ENCODE measurements at places on chromosomes 4 and X.
A peak's percentile ranks its signal among the peaks of the same experiment; 100 is the strongest.

DNA sequence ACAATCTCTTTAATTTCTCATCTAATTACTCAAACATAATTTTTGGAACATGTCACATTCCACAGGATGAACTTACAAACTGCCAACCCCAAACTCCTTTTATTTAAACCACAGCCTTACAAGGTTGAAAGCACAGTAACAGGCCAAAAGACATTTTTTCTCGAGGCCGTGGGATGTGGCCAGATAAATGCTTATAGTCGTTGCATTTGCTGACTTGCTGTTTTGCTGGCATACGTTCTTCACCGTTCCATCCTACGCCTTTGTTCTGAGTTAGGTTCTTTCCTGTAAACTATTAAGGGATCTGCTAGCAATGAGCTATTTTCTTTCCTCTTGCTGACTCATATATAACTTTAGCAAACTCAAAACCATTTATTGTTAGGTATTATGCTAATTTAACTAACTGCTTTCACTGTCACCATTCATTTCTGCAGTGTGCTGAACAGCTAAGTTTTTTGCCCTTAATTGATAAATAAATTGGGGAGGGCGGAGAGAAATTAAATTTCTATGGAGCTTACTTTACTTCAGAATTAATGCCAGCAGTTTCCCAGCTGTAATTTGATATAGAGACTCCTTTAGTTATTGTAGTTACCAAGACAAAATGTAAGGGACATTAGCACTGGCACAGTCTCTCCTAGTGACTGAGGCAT is 135.1 kb upstream of the PACRGL start:
- no peak for DNase-seq

- no peak for DNase-seq
Measured at GRCh38 chr4:8689741-8690140, 97.2 kb downstream of the CPZ start.

DNA sequence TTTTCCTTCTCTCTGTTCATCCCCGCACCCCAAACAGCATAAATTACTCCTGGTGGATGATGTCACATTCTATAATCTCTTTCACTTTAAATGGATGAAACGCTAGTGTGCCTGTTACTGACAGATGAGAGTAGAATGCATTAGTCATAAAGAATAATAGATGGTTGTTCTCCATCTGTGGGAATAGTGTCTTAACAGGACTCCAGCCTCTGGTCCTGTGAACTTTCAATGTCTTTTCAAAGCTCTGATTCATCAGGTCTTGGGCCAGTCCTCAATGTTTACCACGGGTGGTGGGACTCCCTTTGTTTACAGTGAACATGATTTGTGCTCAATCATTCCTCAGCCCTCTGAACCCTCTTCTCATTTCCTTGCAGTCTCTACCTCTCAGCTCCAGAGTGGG is 182.6 kb downstream of the GABRB1 start:
- DNase-seq = no peak

GRCh38 chr4:48518143-48518542 is 28.1 kb downstream of the ZAR1 start:
- DNase-seq = no peak

DNA sequence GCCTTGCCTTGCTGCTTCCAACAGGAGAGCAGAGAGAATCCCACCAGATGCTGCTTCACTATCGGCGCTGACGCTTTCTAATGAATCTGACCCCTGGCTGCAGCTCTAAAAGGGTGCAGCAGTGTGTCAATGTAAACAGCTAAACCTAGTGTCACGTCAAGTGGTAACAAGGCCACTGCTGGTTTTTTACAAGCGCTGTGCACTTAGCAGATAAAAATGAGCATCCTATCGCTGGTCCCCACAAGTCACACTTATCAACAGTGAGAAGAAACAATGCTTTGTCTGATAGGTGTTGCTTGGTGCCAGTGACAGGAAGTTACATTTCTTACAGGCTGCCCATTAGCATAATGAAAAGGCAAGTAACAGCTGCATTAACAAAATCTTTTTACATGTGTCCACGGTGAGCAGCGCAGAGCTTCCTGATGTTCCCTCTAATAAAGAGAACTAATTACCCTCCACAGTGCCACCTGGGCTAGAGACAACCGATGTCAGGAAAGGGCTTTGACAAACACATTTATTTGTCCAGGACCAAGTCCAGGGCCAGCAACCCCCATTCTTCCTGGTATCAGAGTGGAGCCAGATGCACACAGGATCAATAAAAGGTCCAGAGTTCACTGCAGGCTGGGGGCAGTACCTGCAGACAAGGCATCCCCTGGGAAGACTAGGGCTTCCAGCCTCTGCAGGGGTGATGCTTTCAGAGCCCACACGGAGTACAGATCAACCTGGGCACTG is 176.0 kb downstream of the MGST2 start:
- DNase-seq = peak; percentile 90

DNA sequence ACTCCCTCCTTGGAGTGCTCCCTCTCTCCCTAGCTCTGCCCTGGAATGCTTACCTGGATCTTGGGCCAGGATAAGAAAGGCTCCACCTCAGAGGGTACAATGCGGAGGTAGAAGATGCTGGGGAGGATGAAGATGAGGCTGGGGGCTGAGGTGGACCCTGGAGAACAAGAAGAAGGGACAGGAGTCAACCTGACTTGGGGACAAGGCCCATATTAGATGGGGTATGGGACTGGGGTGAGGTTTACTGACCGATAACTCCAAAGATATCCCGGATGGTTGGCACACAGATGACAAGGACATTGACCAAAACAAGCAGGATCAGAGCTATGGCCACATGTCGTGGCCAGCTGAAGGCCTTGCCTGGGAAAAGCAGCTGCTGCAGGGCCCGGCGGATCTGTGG is 10.6 kb downstream of the SLC38A5 start:
- DNase-seq = no peak

DNA sequence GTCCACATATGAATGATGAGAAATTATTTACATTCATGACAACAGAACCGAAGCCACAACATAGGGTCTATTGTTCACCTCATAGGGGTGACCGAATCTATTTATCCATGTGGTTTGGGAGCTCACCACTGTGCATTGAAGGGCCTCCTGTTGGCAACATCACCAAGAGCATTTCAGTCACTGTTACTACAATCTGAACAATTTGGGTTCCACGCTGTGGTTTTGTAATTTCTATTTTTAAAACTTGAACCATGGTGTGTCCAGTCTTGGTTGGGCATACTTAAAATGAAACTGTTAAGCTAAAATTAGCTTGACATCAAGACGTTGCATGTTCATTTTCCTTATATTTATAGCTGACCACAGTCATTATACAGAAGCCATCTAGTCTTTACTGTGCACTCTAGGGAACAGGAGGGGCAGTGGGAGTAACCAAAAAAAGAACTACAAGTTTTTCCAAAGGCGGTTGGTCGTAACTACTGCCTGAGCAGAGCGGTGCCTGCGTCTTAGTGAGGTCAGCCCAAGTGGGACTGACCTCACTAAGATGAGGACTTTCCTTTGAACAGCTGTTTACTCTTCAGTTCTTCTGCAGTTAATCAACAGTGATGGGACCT is 192.1 kb downstream of the SPRY1 start:
- peak; percentile 62 for DNase-seq

DNA sequence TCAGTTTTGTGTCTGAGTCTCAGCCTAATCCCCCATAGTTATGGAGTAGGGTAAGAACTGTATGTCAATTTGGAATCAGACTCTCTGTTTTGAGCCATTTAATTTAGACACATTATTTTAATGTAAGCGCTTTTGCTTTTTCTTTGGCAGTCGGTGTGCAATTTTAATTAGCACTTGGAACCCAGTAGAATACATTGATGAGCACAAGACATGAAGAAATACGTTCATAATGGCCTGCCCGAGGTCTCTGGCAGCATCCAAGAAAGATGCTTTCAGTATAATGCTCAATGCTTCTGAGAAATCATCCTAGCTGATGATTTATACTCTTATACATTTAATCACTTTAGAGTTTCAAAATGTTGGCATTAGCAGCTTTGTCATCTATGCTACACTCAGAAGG is 8.9 kb upstream of the TAPT1 start:
- no peak for DNase-seq

DNA sequence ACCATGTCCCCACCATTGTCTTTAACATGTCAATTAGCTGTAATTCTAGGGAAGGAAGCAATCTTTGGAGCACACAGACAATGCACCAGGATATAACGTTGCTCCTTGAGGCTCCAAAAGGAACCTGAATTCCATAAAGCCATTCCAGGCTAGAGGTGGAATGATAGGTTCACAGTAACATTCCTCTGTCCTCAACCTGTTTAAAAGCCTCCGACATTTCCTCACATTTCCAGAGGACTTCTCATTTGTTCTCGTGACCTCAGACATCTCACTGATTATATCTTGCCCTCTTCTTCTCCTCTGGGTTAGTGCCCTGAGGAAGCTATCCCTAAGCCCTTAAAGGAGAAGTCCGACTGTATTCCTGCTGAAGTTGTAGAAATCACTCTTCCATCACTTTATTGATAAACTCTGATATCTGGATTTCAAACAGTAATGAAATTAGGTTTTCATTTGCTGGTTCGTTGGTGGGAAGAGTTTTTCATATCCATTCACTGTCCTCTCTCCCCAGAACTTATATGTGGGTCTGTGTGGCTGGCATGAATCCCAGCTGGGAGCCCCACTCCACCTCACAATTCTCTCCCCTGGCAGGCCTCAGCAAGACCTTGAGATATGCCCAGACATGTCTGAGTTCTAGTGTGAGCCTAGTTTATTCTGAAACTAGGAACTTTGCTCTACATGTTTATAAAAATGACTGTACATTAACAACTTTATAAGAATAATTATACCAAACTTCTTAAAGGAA is 44.2 kb upstream of the PRSS12 start:
- no peak for DNase-seq

- DNase-seq = no peak
Measured at GRCh38 chr4:55543858-55544257, 2.9 kb downstream of the CLOCK start.

GRCh38 chr4:8877780-8878040 is 6.1 kb upstream of the HMX1 start:
- no peak for DNase-seq

DNA sequence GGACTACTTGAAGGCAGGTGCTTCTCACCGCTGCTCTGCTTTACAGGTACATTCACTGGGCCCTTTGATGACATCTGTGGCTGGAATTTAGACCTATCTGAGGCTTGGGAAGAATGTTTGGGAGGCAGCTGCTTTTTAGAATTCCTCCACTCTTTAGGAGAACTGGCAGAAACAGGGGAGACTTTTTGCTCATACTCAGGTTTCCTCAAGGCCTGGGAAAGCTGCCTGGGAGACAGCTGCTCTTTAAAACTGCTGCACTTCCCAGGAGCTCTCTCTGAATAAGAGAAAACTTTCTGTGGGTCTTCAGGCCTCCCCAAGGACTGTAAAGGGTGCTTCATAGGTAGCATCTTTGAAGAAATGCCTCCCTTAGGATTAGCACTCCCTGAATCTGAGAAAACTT is 14.3 kb downstream of the CT47C1 start:
- no peak for DNase-seq

DNA sequence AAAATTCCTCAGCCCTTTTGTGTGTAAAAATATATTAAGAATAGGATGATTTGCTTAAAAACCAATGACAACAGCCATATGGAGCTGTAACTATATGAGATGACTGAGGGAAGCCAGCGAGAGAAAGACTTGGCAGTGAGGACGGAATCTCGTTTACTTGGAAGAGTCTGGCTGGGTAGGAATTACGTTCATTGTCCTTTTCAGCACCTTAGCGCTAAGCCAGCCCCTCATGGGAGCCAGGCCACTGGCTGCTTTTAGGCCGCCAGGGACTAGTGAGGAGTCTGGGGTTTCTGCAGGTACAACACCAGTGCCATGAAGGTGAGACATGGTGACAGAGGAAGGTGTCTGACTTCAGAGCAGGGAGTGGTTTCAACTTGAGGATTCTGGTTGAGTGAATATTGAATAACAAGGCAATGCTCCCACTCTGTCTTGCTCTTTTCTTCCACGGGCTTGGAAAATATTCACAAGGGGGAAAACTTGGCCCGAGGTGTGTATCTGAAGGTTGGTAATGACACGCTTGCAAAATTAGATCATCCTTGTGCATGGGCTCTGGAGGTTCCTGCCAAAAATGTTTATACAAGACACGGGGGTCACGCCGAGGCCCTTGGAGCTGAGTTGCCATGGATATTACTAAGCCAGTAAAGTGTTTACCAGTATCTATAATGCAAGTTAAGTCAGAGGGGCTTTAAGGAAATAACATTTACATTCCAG is 17.4 kb downstream of the KLF3 start:
- DNase-seq = no peak

DNA sequence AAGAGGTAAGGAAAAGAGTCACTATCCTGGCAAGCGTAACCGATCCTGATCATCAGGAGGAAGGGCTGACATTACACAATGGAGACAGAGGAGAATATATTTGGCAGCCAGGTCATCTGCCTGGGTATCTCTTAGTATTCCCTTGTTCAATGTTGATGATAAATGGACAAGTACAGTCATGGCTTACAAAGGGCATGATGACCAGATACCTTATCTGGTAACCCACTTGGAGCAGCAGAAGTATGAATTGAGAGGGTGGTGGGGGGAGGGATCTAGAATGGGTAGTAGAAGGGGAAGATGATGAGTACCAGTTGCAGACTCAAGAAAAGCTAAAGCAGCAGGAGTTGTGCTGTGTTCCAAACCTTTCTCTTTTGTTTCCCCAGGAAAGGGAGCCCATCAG is 17.3 kb downstream of the F8 start:
- no peak for DNase-seq

DNA sequence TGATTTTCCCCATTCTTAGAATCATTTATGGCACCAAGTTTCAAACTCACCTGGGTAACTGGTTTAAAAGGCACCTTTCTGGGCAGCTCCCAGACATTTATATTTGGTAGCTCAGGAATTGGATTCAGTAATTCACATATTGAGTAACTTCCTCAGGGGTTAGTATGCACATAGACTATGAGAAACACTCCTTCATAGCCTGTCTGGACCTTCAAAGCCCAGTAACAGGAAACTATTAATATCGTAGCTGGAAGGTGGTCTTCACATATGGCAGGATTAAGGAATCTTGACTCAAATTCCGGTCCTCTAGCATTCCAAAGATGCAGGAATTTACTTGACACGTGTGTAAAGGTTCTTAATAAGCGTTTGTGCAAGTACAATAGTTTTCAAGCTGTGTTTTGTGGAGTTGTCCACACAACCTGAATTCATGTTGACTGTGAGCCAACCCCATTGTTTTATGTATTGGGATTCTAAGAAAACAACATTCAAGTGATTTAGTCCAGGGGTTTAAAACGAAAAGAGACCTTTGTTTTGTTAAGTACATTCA is 78.4 kb downstream of the PLS3 start:
- no peak for DNase-seq

DNA sequence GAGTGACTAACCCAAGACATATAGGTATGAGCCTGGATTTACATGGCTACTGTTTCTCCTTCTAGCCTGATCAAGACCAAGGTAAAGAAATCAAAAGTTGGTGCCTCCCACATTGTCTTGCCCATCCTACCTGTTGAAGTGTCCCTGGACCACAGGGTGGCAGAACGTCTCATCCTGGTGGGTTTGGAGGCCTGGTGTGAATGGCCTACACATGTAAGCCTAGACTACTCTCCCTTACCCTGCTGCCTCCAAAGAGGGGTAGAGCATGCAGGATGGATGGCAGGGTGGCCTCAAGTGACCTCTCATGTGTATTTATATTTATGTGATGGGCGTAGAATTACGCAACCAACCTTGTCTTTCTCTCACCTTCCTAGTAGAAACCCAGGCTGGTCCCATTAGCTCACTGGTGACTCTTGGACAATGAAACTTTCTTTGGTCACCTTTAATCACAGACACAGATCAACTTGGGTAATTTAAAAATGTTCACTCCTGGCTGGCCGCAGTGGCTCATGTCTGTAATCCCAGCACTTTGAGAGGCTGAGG is 73.3 kb upstream of the SOD3 start:
- DNase-seq = no peak

- DNase-seq = no peak
Measured at GRCh38 chr4:42637867-42638266, 19.0 kb downstream of the ATP8A1 start.

GRCh38 chr4:79862821-79863220 is 210.2 kb downstream of the ANTXR2 start:
- DNase-seq = no peak

Measured in COR-L47 (cell line).